Effector CD8-positive, alpha-beta T cell (primary cell): ENCODE measurements at places on chromosomes 3 and 15.

GRCh38 chr15:95556225-95556624 lies 774.3 kb upstream of the NR2F2 start:
- no peak for DNase-seq

GRCh38 chr15:64600794-64601193 lies 140.4 kb downstream of the ZNF609 start:
- DNase-seq = no peak

DNA sequence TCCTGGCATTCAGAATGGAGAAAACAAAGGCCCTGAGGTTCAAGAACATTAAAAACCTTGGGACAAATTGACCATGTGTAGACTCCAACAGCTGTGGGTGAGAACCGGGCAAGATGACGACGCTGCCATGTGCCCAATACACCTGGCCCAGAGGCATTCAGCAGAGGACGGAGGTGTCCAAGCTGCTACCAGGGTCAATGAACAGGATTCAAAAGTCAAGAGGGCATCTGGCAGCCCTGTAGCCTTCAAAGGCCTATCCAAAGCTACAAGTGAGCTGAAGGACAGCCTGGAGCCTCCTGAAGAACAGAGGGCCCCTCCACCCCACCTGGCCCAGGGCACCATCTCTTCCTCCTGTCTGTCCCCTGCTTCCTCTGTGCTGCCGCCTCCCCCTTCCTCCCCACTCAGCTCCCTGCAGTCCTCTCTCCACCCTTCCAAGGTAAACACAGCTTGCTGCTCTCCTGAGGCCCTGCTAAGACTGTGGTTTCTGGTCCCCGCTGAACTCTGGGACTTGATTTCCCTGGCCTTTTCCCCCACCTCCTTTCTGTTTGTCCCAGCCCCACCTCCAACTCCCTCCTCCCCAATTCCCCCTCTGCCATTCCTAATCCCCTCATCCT lies 57.5 kb downstream of the HMCES start:
- DNase-seq = no peak

DNA sequence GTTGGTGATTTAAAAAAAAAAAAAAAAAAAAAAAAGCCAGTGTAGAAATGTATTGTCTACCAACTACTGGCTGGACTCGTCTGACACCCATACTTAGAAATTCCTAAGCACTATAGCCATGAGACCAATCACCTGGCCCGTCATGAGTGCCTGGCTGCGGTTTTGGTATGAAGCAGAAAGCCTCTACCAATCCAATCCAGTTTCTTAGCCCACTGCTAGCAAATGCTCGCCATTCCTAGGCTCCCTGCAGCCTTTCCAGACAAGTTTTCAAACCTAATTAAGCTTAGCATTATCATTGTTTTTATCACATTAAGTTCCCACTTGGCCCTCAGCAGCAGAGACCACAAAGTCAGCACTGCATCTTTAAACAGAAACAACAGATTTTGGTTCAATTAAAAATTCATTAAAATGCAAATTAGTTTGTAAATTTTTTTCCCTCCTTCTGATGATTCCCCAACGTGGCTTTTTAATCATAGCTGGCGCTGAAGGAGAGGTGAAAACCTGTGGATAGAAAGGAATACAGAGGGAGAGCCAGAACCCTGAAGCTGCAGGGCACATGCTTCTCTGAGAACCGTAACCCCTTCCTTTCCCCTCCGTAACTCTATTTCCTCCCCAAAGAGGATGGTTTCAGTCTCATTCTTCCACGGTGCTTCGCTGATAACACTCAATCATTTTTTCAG lies 32.2 kb upstream of the ST8SIA2 start:
- DNase-seq = no peak

DNA sequence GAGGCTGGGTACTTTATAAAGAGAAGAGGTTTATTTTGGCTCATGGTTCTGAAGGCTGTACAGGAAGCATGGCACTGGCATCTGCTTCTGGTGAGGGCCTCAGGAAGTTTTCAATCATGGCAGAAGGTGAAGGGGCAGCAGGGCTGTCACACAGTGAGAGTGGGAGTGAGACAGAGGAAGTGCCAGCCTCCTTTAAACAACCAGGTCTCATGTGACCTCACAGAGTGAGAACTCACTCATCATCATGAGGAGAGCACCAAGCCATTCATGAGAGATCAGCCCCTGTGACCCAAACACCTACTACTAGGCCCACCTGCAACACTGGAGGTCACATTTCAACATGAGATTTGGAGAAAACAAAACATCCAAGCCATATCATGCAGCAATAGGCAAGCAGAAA lies 9.3 kb upstream of the RFTN1 start:
- DNase-seq = no peak

- no peak for DNase-seq
Measured at GRCh38 chr15:73872346-73872745, 1.0 kb upstream of the TBC1D21 start.

GRCh38 chr3:25940935-25941334 lies 151.0 kb downstream of the OXSM start:
- no peak for DNase-seq

DNA sequence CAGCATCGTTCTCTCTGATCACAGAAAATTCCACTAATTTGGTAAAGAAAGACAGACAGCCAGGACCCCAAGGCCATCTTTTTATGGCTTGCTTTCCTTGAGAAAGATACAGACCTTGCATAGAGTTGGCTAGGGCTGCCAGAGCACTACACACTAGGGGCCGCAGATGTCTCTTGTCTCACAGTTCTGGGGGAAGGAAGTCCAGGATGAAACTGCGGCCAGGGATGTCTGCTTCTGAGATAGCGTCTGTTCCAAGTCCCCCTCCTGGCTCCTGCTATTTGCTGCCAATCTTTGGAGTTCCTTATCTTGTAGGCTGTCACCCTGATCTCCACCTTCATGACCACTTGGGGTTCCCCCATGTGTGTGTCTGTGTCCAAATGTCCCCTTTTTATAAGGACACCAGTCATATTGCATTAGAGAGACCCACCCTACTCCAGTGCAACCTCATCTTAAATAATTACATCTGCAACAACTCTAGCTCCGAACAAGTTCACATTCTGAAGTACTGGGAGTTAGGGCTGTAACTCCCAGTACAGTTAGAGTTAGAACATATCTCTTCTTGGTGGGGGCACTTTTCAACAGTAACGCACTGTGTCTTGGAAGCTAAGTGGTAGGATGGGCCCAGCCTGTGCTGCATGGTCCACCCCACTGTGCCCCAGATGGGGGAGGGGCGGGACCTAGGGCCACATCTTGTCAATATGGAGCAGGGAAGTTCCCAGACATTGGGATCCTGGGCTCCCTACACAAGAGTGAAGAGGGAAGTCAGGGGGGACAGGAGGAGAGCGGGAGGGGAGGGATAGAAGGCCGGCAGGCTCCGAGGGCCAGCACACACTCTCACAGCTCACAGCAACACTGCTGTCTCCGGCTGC lies 42.2 kb downstream of the KLF15 start:
- DNase-seq = no peak

- no peak for DNase-seq
Measured at GRCh38 chr3:100087198-100087597, 27.1 kb downstream of the FILIP1L start.

DNA sequence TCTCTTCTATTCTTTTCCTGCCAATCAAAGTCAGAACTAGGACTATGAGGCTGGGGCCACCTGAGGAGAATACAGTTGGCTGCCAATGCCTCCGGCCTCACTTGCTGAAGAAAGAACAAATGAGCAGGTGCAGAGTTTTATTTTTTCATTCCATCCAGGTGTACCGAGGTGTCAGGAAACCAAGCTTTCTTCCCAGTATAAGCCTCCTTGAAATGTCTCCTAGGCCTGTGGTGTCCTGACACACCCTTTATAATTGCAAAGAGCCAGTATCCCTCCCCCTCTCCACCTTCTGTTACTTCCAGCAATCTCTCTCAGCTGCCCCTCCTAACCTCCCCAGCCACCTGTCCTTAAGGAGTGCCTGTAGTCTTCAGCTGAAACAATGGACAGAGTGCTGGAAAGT lies 127.9 kb downstream of the SLC9A9 start:
- DNase-seq = no peak

- DNase-seq = no peak
Measured at GRCh38 chr15:100328796-100329195, 13.0 kb downstream of the ADAMTS17 start.
